ENCODE measurements at places on chromosomes 3 and 15. TPM values are rescaled to one million over a fixed set of nuclear protein-coding genes. Genes with fewer than 3 reads are reported as not detected.
A peak's percentile ranks its signal among the peaks of the same experiment; 100 is the strongest.

- DNase-seq = no peak
These were observed 694 bp downstream of the PLAAT1 start for GRCh38 chr3:193241716-193242115.

Gene TLR9
- total RNA-seq = 1.4 TPM

GRCh38 chr15:97234851-97235610 is 725.5 kb upstream of the ARRDC4 start:
- DNase-seq = peak; percentile 68

GRCh38 chr15:88069561-88069960 is 187.0 kb downstream of the NTRK3 start:
- DNase-seq = no peak

Gene GOLGA6A
- total RNA-seq = not detected

Gene KCNAB1
- total RNA-seq = 1.6 TPM

- no peak for DNase-seq
These were observed 29.2 kb downstream of the ILDR1 start for GRCh38 chr3:121992601-121993560.

Gene DISP2
- 3.5 TPM for total RNA-seq

Gene LRRC15
- 0.35 TPM for total RNA-seq

DNA sequence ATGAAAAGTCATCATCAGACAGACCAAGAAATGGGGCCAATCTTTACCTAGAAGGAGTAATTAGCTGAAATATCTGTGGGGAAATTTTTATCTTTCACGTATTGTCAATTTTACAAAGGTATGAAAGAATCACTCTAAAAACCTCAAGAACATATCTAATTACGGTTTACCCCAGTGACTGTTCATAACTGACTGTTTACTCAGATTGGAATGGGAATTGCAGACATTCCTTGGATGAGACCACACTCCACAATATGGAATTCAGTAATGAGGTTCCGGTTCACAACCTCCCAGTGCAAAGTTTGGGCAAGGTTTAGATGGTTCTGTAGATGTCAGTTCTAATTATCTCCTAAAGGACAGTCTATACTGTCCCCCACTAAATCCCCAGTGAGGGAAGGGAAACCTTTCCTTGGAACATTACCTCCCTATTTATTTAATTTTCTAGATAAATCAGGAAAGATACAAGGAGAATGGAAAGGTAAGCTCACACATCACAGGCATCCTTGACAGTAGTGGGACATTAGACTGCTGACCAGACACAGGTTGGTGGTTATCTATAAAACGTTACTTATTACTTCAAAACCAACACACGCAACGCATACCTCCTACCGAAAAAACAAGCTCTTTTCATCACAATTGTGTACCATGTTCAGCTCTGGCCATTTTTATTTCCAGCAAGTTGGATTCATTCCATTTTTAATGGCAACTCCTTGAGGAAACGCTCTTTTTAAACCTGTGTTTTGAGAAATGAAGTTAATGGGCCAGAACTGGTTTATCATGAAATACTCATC is 129.9 kb downstream of the RORA start:
- DNase-seq = no peak

- DNase-seq = no peak
These were observed 135.4 kb upstream of the MB21D2 start for GRCh38 chr3:193053046-193053435.

Gene SPSB4
- 0.29 TPM for total RNA-seq

GRCh38 chr3:66488492-66488891 is 12.3 kb downstream of the LRIG1 start:
- DNase-seq = no peak

Gene PLA2G4D
- not detected for total RNA-seq

Gene LAMB2
- total RNA-seq = 733 TPM

DNA sequence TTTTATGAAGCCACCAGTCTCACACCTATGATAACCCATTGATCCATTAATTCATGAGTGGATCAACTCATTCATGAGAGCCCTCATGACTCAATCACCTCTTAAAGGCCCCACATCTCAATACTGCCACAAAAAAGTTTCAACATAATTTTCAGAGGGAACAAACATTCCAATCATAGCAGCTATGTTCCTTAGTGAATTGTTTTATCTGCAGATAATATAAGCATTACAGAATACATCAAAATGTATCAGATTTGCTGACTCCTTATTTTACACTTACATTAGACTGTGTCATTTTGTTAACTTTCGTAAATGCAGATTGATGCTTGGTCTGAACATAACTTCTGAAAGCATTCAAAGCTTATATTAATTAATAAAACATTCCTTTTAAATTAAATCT is 155.3 kb upstream of the MBNL1 start:
- no peak for DNase-seq

Gene RYR3
- 2.0 TPM for total RNA-seq

- DNase-seq = no peak
These were observed 7.7 kb upstream of the RFT1 start for GRCh38 chr3:53137835-53138446.

- DNase-seq = no peak
These were observed 2.0 kb upstream of the CEMIP start for GRCh38 chr15:80777137-80777536.

GRCh38 chr3:66428733-66429132 is 72.1 kb downstream of the LRIG1 start:
- peak; percentile 85 for DNase-seq

DNA sequence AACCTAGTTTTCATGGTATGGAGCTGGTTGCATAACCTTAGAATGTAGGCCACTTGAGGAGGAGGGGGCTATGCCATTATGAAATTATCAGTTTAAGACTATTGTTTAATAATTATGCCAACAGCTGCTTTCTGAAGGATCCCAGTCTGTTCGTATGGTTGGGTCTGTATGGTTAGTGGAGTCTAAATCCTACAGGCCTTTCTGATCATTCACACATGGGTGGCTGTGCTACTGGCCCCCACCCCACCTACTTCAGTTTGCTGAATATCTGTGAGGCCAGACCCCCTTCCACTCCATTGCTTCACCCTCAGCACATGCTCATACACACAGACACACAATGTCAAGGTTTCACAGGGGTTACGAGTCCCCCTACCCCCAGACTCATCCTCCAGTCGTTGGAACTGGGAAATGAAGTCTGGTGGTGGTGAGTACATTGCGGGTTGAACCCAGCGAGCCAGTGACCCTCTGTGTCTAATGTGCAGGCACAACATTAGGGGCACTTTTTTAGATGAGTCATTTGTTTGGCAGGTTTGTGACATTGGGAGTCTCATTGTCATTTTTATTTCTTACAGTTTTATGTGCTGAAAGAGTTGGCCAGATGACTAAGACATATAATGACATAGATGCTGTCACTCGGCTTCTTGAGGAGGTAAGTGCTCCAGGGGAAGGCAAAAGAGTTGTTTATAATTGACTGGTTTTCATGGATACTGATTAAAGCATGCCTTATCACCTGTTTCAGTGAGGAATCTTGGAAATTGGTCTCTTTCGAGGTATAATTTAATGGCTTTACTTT is 85.3 kb downstream of the TRAK1 start:
- no peak for DNase-seq

Gene GOLGA8T
- total RNA-seq = 0.66 TPM

DNA sequence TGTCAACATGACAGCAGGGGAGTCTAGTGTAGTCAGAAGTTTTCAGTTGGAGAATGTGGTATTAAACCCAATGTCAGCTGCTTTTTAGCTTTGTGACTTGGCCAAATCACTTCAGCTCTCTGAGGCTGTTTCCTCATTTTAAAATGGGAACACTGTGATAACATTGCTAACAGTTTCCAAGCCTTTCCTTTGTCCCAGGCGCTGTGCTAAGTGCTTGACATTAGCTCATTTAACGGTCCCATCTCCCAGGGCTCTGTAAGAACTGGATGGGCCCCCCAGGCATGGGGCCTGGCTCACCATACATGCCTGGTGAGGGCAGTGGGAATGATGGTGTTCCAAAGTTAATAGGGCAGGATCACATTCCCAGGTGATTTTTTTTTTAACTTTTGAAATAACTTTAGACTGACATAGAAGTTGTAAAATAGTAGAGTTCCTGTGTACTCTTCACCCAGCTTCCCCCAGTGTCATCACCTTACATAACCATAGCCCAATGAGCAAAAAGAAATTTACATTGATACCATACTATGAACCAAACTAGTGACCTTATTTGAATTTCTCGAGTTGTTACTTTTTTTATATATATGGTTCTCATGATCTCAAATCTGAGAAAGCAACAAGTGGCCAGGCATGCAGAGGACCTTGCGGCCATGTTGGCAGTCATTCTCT is 7.7 kb downstream of the RASL12 start:
- no peak for DNase-seq

Gene GOLGA8Q
- 1.6 TPM for total RNA-seq

- DNase-seq = no peak
These were observed 25.5 kb upstream of the FRMD4B start for GRCh38 chr3:69411346-69411745.

Gene TMC3
- 0.06 TPM for total RNA-seq

- DNase-seq = peak; percentile 62
These were observed 50.1 kb downstream of the UMPS start for GRCh38 chr3:124780356-124780755.

DNA sequence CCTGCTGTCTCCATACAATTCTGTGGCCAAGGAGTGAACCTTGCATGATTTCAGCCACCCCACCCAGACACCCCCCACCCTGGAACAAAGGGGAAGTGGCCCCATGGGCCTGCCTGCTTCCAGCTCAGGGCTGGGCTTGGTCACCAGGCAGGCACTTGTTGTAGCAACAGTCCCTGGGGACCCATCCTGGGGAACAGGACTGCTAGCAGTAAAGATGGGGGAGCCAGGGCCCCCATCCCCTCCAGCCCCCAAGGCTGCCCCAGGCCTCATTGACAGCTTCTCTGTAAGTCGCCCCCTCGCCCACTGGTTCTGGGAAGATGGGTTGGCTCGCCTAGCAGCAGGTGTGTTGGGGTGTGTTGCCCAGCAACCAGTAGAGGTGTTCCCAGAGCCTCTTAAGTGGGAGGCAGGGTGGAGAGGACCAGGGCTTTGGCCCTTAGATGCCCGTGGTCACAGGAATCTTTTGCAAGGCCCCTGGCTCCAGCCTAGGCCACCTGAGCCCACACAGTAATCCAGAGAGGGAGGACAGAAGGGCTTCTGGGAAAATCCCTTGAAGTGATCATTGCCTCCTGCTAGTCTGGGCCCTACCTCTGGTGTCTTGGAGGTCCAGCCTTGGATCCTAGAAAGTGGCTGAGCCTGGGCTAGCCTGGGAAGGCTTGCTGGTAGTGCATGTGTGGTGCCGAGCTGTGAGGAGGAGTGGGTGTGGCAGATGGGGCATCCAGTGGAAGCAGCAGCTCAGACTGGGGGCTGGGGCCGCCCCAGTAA is 48.9 kb downstream of the CYP11A1 start:
- no peak for DNase-seq

Gene MAP1A
- 22.5 TPM for total RNA-seq

DNA sequence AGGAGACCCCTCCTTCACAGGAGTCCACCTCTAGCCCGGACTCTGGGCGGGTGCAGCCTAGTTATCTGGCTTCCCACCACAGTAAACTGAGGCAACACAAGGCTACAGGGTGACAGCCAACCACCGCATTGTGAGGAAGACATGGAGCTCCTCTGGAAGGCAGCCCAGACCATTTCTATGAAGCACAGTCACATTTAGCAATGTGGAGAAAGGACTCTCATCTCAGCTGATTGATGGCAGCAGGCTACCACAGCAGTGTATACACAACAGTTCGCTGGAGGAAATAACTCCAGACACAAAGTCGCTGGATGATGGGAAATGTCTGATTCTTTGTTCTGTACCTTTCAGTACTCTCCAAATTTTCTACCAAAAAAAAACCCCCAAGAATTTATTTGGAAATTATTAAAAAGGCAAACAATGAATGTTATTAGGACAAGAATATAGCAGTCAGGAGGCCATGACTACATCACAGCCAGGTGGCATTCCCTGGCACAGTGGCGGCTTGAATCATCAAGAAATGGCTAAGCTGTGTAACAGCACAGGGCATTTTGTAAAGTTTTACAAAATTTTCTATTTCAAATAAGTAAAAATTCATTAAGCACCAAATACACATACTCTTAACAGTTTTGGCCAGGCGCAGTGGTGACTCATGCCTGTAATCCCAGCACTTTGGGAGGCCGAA is 40.1 kb downstream of the FAN1 start:
- no peak for DNase-seq

DNA sequence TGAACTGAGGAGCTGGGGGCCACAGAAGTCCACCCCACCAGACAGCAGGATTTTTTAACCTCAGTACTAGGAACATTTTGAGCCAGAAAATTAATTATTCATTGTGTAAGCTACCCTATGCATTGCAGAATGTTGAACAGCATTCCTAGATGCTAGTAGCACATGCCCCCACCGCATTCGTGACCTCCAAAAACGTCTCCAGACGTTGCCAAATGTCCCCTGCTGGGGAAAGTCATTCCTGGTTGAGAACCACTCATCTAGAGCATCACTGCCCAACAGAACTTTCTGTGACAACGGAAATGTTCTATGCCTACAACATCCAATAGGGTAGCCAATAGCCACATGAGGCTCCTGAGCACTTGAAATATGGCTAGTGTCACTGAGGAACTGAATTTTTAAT is 333.5 kb downstream of the FOXP1 start:
- DNase-seq = no peak

DNA sequence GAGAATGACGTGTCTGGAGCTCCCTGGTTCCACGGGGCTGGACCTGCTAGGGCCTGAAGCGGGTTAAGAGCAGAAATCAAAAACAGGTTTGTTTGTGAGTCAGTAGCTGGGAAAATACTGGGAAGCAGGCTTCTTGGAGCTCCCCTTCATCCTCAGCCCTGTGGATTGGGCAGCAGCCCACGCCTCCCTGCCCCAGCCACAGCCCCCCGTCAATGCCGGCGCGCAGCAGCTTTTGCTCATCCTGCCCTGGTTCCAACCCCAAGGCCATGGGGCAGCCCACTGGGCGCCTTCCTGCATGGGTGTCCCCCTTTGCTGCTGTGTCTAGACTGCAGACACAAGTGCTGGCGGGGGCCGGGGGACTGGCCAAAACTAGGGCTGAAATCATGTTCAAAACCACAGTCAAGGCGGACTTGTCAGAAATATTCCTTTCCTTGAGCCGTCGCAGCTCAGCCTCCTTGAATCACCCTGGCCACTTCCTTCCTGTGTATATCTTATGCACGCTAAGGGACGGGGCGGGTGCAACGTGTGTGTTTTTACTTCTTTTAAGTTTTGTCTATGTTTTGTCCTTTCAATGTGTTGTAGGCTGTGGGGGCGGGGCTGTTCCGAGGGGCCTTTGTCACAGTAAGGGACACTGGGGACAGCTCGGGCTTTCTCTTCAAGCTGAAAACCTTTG is 108.1 kb downstream of the KLF13 start:
- DNase-seq = peak; percentile 62

- no peak for DNase-seq
These were observed 560.0 kb upstream of the CFAP20DC start for GRCh38 chr3:59609657-59610348.

DNA sequence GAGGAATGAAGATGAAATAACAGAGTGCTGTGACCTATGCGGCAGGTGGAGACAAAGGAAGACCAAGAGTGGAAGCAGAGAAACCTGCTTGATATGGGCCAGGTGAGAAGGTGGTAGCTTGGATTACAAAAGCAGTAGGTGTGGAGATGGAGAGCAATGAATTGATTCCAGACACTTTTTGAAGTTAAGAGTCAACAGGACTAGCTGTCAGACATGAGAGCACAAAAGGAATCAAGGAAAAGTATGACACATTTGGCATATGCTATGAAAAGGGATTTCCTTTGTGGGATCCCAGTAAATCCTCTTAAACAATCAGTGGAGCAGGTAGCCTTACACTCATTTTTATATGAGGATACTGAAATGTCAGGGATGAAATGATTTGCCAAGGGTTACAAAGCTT is 160.5 kb downstream of the GREM1 start:
- no peak for DNase-seq

All from mucosa of gallbladder (tissue), 1 donor.